WTC11 (cell line): ENCODE measurements at places on chromosomes 7 and 10. TPM values are rescaled to one million over a fixed set of nuclear protein-coding genes. Genes with fewer than 3 reads are reported as not detected.

DNA sequence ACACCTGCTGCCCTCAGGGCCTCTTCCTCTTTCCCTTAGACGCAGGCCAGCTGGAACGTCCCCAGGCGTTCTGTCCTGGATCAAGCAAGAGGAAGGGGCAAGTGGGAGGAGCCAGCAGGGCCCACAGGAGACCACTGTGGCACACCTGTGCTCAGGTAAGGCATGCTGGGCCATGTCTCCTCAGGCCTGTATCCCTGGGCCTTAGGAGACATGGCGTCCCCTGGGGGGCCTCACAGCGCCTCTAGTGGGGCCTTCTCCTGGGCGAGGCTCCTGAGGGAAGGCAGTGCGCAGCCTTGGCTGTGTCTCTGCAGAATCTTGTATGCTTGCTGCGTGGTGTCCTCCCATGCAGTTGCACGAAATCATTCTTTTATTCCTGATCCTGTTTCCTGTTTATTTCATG lies 31.3 kb downstream of the ZNF783 start:
- no peak overlapping the region for H3K4me3 ChIP-seq
- peaks cover 10% of the 10 kb centered on the region for H3K36me3 ChIP-seq
- no peaks in the 10 kb centered on the region; the same call in 1 of the 2 replicates for H3K27me3 ChIP-seq
- no peak for DNase-seq
- H3K4me1 ChIP-seq = no peaks in the 10 kb centered on the region

Gene NEUROG3
- total RNA-seq = 1.9 to 2.4 TPM (median 2.0 TPM) in 3 replicates

DNA sequence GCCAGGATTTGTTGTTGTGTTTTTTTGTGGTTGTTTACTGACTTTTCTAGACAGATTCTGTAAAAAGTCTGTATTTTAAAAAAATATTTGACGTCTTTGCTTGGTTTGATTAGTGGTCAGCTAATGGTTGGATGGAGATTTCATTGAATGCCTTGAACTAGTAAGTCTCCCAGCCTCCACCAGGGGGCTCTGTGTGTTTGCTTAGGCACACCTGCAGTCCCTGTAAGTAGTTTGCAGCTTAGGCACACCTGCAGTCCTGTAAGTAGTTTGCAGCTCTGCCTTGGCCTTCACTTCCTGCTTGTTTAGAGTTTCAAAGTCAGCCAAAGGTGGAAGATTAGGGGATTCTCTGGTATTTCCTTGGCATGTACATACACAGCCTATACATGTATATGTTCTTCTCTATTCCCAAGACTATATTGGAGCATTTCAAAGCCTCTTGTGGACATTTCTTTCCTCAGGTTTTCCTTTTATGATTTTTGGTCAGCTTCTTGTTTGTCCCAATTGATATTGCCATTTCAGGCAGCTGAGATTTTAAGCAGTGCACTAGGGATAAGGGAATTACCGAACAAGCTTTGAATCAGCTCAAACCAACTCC lies 101.6 kb downstream of the CCSER2 start:
- DNase-seq = peak; percentile 89
- H3K36me3 ChIP-seq = peaks cover 4% of the 10 kb centered on the region; the same call in 1 of the 2 replicates
- no peak overlapping the region for H3K4me3 ChIP-seq
- H3K4me1 ChIP-seq = peaks cover 7% of the 10 kb centered on the region
- peak overlapping the region; percentile 71; the same call in 1 of the 2 replicates for H3K27ac ChIP-seq

- no peaks in the 10 kb centered on the region for H3K4me1 ChIP-seq
- H3K4me3 ChIP-seq = no peak overlapping the region
- H3K36me3 ChIP-seq = no peaks in the 10 kb centered on the region
- H3K27ac ChIP-seq = no peak overlapping the region
- no peak for DNase-seq
- H3K27me3 ChIP-seq = no peaks in the 10 kb centered on the region
Measured at GRCh38 chr10:50931948-50932431, 46.6 kb upstream of the A1CF start.

Gene KMT2C
- 38.9 to 45.4 TPM (median 40.8 TPM) in 3 replicates for total RNA-seq

- H3K27ac ChIP-seq = no peak overlapping the region
- no peaks in the 10 kb centered on the region for H3K27me3 ChIP-seq
- no peak for DNase-seq
- peaks cover 8% of the 10 kb centered on the region for H3K36me3 ChIP-seq
- no peak overlapping the region for H3K4me3 ChIP-seq
Measured at GRCh38 chr7:112290065-112290464, 83.6 kb downstream of the ZNF277 start.

Gene UBN2
- total RNA-seq = 32.9 to 39.0 TPM (median 33.1 TPM) in 3 replicates

Gene DCLRE1A
- 10.5 to 11.8 TPM (median 11.3 TPM) in 3 replicates for total RNA-seq

DNA sequence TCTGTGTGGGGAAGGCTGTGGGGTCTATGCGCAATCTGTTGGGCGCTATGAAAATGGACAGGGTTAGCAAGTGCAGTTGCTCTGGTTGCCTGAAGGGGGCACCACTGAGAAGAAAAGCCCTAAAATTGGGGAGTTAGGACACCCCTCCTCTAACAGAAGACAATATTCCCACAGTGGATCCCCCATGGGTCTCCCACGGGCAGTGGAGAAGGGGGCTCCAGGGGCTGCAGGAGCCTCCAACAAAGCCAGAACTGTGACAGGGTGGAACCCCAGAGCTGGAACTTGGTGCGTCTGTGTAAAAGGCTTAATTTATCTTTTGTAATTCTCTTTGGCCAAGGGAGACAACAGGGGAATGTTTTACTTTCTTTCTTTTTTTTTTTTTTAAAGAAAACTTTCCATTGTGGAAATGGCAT lies 12.5 kb upstream of the COL13A1 start:
- DNase-seq = peak; percentile 47
- H3K36me3 ChIP-seq = no peaks in the 10 kb centered on the region
- no peak overlapping the region for H3K4me3 ChIP-seq
- no peaks in the 10 kb centered on the region for H3K4me1 ChIP-seq
- peaks cover 20% of the 10 kb centered on the region for H3K27me3 ChIP-seq

DNA sequence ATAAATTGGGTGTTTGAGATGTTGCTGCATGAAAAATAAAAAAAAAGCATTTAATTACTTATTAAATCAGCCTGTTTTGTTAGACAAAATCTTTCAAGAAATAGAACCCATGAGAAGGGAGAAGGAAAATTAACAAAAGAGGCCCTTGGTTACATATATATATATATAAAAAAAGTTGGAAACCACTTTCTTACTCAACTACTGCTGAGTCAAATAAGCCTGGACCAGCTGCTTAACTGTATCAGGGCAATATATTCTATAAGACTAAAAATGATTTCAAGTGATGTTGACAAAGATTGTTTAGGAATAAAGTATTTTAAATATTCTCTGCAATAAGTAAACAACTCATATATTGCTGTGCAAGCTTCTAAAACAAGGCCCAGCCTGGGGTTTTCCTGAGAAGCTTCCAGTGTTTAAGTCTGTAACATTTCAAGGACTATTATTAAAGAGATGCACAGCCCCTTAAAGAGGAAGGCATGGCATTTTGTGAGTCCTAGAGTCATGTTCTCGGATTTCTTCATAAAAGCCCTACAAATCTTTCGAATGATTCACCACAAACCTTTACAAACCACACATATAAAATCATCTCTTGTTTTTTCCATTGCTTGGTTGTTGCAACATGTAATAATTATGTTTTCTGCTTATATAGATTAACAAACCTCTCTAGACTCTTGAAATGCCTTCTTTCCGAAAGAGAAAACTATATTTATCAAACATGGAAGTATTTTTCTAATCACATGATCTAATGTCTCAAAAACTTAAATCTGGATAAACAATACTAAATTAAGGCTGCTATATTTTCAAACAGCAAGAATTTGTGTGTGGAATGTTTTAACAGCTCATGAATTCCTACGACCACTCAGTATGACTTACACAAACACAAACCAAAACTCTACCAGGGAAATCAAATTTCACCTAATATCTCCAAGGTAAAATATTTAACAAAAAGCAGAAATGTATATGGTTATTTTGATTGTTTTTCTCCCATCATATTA lies 14.3 kb downstream of the JAZF1 start:
- no peak for DNase-seq
- H3K4me1 ChIP-seq = peaks cover 49% of the 10 kb centered on the region
- H3K27me3 ChIP-seq = no peaks in the 10 kb centered on the region
- H3K27ac ChIP-seq = no peak overlapping the region
- no peak overlapping the region for H3K4me3 ChIP-seq

GRCh38 chr10:7488418-7488829 lies 77.6 kb upstream of the SFMBT2 start:
- H3K36me3 ChIP-seq = no peaks in the 10 kb centered on the region
- no peak overlapping the region for H3K27ac ChIP-seq
- DNase-seq = no peak
- H3K4me3 ChIP-seq = no peak overlapping the region
- peaks cover 35% of the 10 kb centered on the region for H3K4me1 ChIP-seq

Gene ASB15
- not detected in 3 replicates for total RNA-seq

DNA sequence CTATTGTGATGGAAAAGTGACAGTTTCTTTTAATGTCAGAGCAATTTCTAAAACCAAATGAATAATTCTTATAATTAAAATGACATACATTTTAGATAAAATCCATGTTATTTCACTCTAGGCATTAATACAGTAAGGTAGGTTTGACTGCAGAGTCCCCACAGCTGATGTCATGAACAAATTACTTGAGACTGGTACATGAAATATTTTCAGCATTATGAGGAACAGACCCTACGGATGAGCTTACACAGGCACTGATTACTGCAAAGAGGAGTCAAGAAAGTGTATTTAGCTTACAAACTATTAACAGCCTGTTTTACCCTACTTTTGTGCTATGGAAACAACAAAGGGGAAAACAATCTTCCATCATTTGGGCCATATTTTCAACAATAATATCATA lies 8.9 kb downstream of the COL1A2 start:
- no peak overlapping the region for H3K27ac ChIP-seq
- no peak for DNase-seq
- H3K4me3 ChIP-seq = no peak overlapping the region
- no peaks in the 10 kb centered on the region for H3K4me1 ChIP-seq
- peaks cover 66% of the 10 kb centered on the region for H3K36me3 ChIP-seq

GRCh38 chr10:133045556-133046389 lies 42.0 kb upstream of the ADGRA1 start:
- no peaks in the 10 kb centered on the region; the same call in 1 of the 2 replicates for H3K27me3 ChIP-seq
- H3K27ac ChIP-seq = no peak overlapping the region
- no peak overlapping the region for H3K4me3 ChIP-seq
- no peaks in the 10 kb centered on the region for H3K36me3 ChIP-seq
- DNase-seq = no peak
- H3K4me1 ChIP-seq = no peaks in the 10 kb centered on the region

- no peaks in the 10 kb centered on the region for H3K36me3 ChIP-seq
- no peak for DNase-seq
- H3K4me1 ChIP-seq = peaks cover 48% of the 10 kb centered on the region
- no peak overlapping the region for H3K27ac ChIP-seq
- no peak overlapping the region for H3K4me3 ChIP-seq
- no peaks in the 10 kb centered on the region for H3K27me3 ChIP-seq
Measured at GRCh38 chr7:27587429-27587828, 75.3 kb downstream of the HIBADH start.

GRCh38 chr10:16689227-16689626 lies 128.0 kb downstream of the RSU1 start:
- peaks cover 3% of the 10 kb centered on the region; the same call in 1 of the 2 replicates for H3K36me3 ChIP-seq
- H3K27ac ChIP-seq = no peak overlapping the region
- DNase-seq = no peak
- no peak overlapping the region for H3K4me3 ChIP-seq

Gene SLC26A3
- total RNA-seq = 0.28 to 0.44 TPM (median 0.30 TPM) in 3 replicates

- H3K36me3 ChIP-seq = peaks cover 2% of the 10 kb centered on the region; the same call in 1 of the 2 replicates
- H3K27ac ChIP-seq = no peak overlapping the region
- no peak overlapping the region for H3K4me3 ChIP-seq
- DNase-seq = no peak
Measured at GRCh38 chr10:71259815-71260501, 47.6 kb downstream of the UNC5B start.

Gene FZD1
- 2.0 TPM in 3 replicates for total RNA-seq

DNA sequence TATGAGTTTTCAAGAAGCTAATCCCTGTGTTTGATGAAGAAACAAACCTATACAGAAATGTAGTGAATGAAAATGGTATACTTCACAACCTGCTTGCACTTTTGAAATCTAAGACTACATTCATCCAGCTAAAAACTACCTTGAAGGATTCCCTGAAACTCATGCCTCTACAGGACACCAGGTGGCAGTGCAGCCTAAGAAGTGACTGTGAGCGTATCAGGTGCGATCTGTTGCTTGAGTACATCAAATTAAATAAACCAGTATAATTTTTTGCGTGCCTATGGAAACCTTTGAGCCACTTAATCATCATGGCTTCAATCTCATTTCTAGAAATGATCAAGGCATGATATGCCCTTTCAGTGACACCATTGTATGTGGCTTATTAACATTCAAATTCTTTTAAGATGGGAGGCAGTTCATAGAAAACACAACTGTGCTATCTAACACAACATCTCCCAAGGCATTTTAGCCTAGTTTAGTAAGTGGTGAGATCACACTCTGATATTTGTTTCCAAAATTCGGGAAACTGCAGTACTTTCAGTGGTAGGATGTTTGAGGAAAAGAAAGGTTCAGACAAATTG lies 57.4 kb downstream of the PPP1R17 start:
- peaks cover 89% of the 10 kb centered on the region for H3K27me3 ChIP-seq
- H3K4me3 ChIP-seq = no peak overlapping the region
- no peaks in the 10 kb centered on the region for H3K36me3 ChIP-seq
- DNase-seq = peak; percentile 67

Gene OR6B1
- total RNA-seq = not detected in 3 replicates

DNA sequence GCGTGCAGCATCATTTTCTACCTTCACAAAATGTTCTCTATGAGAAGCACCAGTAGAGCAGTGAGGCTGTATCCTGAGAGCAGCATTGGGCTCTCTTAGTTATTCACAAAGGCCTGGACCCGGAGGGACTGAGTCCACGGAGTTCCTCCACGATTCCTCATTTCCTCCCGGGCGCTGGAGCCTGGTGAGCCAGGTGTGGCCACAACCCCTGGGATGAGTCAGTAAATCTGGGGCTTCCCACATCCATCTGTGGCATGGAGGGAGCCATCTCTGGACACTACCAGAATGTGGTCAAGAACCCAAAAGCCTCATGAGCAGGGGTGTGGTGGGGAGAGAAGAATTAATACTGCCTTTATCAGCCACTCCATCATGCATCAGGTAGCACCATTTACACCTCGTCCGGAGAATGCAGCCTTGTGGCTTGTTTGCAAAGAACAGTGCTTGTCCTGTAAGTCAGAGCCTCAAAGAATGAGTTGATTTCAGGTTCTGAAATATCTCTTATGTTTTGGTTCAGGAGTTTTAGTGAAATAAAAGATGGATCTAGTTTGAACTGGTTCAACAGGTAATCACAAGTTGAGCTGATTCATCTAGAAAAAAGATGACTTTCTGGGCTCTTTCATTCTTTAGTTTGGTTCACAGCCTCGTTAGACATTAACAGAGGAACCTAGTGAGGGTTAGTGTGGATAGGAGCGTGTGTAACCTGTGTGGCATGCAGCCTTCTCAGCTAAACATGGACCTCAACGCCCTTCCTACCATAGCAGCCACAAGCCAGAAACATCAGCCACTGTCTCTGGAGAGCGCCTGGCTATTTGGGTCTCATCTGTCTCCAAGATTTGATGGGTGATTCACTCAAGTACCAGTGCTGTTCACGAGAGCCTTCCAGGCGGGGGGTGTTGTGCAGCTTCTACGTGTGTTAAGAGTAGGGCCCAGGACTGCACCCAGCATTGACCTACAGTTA lies 95.2 kb downstream of the WDR37 start:
- no peak overlapping the region for H3K27ac ChIP-seq
- H3K4me1 ChIP-seq = peaks cover 4% of the 10 kb centered on the region; the same call in 1 of the 2 replicates
- peaks cover 7% of the 10 kb centered on the region for H3K27me3 ChIP-seq

Gene PIK3CG
- total RNA-seq = 0.07 to 0.11 TPM (median 0.07 TPM) in 3 replicates

- no peak for DNase-seq
- peaks cover 6% of the 10 kb centered on the region for H3K4me1 ChIP-seq
- H3K36me3 ChIP-seq = no peaks in the 10 kb centered on the region
Measured at GRCh38 chr7:134343136-134343535, 26.4 kb upstream of the SLC35B4 start.

Gene C10orf62
- total RNA-seq = 0.21 to 0.34 TPM in 2 of 3 replicates, not detected in the other
